ENCODE measurements at places on chromosomes 3 and 15.

- no peak for DNase-seq
These were observed 10.1 kb downstream of the BCL2L10 start for GRCh38 chr15:52102463-52102862.

DNA sequence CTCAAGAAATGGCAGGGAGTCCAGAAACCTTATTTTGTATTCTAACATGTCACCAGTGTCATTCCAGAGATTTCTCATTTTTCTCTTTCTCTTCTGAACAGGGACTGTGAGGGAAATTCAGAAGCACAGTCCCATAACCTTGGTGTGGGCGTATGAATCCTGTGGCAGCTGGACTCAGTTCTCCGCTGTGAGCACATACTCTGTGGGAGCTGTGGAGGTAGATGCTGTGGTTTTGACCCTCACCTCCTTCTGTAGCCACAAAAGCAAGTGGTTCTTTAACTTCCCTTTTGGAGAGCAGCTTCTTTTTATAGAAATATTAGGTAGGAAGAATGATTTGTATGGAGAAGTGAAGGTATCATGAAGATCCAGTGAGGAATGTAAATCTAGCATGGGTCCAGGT, 13.4 kb downstream of the TMEM207 start:
- DNase-seq = no peak

DNA sequence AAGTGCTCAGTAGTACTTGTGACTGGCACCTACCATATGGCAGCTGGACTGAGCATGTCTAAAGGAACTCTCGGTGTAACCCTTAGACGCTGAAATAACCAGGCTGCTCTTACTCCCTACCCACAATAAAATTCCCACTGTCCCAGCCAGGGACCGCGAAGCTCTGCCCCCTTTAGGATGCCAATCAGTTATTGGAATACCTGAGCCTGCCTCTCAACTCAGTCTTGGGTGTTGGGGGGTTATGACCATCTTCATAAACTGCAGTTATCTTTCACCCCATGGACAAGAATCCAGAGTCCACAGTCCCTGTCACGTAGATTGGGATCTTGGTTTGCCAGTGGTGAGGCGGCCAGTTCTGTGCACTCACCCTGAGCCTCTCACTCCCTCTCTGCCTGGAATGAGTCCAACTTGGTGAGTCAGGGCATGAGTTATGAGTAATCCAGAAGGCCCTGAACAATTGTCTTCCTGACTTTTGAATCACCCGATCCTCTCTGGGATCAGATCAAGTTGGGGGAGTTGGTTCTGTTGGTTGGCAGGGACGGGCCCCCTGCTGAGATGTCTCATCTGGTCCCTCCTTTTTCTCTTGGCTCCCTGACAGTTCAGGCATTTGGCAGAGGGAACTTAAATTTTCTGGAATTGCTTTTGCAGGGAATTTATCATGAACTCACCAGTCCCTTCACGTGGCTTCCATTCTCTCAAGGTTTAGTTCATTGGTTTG, 120.1 kb upstream of the UBE2E1 start:
- DNase-seq = no peak

GRCh38 chr3:28703843-28704242, 355.2 kb upstream of the AZI2 start:
- DNase-seq = no peak

DNA sequence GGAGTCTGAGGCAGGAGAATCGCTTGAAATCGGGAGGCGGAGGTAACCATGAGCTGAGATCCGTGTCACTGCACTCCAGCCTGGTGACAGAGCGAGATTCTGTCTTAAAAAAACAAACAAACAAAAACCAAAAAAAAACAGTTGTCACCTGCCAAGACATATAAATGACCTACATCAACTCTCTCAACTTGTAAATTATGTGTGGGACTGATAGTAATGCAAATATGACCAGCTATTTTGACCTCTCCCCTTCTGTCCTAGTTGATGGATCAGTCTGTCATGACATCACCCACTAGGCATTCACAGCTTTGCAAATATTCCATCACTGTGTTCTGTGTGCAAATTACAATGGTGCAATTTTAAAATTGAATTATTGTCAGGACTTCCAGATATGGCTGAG, 175.4 kb downstream of the EBLN2 start:
- no peak for DNase-seq

All from stimulated activated CD8-positive, alpha-beta memory T cell treated with anti-CD3 and anti-CD28 coated beads, Interleukin-2, amount 100 ng/mL, for 1 hour (primary cell).